ENCODE measurements at places on chromosomes 7 and 10.

GRCh38 chr7:104296900-104297299 is 31.5 kb upstream of the LHFPL3 start:
- no peak for DNase-seq

GRCh38 chr7:70539205-70539604 is 592.7 kb upstream of the GALNT17 start:
- no peak for DNase-seq

GRCh38 chr7:25839084-25839769 is 312.8 kb upstream of the NFE2L3 start:
- no peak for DNase-seq

GRCh38 chr10:75607576-75607975 is 176.2 kb downstream of the LRMDA start:
- no peak for DNase-seq

DNA sequence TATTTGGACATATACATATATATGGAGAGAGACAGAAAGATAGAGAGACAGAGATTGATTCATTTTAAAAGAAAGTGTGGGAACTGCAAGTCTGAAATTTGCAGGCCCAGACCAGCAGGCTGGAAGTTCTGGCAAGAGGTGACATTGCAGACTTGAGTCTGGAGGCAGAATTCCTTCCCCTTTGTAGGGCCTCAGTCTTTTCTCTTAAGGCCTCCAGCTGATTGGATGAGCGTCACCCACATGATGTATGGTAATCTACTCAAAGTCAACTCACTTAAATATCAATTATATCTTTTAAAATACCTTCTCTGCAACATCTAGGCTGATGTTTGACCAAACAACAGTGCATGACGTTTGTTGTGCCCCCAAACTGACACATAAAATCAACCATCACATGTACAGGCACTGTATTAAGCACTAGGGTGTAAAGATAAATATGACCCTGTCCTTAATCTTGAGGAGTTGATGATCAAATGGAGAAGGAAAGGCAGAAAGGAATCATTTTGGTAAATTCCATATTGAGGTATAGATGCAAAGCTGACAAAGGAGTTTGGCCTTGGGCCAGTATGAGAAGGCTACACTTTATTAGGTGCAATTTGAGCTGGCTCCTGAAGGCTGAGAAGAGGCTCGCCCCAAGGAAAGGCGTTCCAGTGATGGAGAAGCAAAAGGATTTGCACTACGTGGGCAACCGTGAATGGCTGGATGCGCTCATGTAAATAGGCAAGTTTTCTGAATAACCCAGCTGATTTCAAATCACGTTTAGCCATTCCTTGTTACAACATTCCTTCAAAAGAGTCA is 52.6 kb downstream of the BPGM start:
- no peak for DNase-seq

DNA sequence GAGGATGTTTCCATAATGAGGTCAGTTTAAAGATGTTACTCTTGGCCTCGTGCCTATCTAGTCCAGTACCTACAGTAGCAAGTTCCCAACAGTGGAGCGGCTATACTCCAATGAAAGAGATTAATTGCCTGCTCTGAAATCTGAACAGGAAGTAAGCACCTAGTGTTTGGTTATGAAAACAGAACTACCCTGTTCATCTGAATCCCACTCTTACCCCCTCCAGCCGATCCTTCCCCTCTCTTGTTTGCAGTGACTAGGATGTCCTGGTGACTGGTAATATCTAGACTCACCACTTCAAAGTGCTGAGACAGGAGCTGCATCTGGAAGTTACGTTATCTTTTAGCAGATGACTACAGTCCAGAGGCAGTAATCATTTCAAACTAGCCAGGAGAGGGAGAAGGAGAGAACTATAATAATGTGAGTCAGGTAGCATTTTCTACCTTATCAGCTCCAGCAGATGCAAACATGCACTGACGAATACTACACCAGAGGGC is 666.7 kb upstream of the NRP1 start:
- DNase-seq: no peak

- no peak for DNase-seq
These were observed 12.3 kb downstream of the OGDH start for GRCh38 chr7:44618753-44619152.

- no peak for DNase-seq
These were observed 28.5 kb downstream of the VPS41 start for GRCh38 chr7:38880454-38880853.

DNA sequence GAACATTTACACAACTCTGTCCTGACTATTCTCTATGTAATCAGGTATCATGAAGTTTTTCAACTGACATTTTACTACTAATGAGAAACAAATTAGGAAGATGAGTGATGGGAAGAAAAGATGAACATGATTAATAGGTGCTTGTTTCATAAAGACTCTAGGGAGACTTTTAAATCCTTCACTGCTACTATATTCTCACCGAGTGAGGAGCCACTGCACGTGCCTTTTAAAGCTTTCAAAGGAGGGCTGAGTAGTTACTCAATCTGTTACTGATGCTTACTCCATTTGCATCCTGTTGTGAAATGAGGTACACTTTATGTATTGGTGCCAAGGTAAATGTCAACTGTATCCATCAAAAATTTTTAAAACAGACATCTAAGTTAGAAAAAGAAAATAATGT is 1.3 kb upstream of the COMMD3 start:
- DNase-seq: no peak

DNA sequence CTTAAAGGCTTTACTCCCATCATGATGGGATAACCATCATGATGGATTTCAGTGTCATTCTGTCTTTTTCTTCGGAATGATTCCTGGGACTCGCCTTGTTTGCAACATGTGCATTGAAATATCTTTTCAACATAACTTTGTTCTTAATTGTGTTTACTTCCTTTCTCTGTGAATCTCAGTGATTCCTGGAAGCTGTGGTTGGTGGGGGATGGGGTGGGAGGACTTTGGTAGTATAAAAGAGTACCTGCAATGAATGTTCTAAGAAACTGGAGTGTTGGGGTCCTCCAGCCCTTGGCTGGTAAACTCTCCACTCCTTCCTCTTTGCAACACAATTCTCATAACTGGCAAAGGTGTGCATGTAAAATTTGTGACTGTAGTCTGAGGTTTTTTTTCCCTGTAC is 11.5 kb upstream of the SH2D4B start:
- no peak for DNase-seq

DNA sequence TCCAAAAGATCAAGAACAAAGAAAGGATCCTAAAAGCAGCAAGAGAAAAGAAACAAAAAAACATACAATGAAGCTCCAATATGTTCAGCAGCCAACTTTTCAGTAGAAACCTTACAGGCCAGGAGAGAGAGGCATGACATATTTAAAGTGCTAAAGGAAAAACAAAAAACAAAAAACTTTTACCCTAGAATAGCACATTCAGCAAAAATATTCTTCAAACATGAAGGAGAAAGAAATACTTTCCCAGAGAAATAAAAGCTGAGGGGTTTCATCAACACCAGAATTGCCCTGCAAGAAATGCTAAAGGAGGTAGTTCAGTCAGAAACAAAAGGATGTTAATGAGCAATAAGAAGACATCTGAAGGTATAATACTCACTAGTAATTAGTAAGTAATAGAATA is 753.5 kb upstream of the POT1 start:
- no peak for DNase-seq

GRCh38 chr10:91621483-91622113 is 11.3 kb downstream of the PPP1R3C start:
- DNase-seq: no peak

DNA sequence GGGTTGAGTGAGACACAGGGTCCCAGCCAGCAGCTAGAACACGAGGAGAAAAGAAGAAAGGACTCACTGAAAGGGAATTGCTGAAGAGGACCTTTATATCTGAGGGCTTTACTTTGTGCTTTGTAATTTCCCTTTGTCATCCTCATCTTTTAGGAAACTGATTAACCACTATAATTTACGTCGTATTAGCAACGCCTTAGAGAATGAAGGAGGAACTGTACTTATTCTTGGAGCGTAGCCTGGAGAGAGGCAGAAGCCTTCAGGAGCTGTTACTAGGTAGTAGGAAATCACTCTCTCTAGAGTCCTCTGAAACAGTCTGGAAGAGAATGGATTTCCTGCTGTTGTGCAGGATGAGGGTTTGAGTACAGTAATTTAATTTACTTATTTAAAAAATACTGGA is 101.0 kb upstream of the STEAP1B start:
- DNase-seq: no peak

DNA sequence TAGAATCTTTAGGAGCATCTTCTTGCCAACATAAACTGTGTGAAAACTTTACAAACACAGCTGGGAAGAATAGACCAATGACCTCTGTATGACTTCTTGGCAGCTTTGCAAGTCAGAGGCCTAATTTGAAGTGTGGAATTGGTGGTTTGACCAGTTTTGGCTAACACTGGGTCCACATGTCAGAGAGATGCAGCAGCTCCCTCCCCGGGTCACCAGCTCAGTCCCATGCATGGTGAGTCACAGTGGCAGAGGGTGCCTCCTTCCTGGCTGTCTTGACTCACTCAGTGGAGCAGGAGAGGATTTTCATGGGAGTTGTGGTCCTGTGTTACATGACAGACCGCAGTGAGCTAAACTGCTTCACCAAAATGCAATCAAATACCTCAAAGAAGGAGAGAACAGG is 8.2 kb upstream of the STARD3NL start:
- DNase-seq: peak; percentile 78

DNA sequence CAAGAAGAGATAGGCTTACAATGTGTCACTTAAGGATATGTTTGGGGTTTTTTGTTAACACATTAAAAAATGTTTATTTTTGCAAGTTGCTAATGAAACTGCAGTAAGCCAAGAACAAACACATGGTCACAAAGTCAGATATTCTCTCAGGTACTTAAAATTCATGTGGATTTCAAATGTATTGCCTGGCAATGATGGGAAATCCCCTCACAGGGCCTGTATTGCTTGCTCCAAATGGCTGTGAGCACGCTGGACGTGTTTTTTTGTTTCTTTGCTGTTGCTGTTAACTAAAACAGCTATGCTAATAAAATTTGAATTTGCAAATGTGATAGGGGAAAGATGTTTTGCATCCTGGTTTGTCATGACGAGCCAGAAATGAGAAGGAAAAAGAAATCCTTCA is 3.8 kb upstream of the CELF2 start:
- DNase-seq: no peak

- no peak for DNase-seq
These were observed 1.8 kb downstream of the UFSP1 start for GRCh38 chr7:100887516-100888290.

GRCh38 chr7:29843093-29843492 is 36.8 kb downstream of the WIPF3 start:
- no peak for DNase-seq

DNA sequence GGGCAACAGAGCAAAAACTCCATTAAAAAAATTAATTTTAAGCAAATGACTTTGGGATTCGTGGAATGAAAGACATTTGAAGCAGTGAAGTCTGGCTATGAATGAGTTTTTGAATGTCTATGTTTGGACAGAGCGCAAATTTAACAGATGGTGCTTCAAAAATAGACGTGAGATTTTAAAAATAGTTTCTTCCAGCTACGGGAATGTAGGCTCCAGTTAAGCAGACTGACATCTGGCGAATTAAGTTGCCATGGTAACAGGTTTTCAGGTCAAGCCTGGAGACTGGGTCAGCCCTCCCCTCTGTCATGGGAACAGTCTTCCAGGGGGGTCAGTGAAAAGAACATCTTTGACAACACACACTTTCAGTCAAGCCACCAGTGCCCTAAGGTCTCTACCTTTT is 62.0 kb downstream of the MYOF start:
- peak; percentile 54 for DNase-seq

DNA sequence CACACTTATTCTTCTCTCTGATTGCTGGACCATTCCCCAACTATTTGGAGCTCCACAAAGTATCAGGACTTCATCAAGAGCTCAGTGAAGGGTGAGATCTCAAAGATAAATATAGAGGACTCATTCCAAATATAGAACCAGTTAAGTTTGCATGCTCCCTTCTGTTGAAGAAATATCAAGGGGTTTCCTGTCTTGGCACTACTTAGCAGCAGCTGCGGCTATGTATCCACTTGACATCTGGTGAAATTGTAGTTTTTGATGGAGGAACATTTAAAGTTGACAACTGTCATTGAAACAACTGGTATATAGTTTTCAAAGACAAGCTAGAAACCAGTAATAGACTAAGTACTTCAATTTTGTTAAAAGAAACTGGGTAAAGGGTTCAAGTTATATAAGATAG is 1.0 kb upstream of the SPAG6 start:
- no peak for DNase-seq

DNA sequence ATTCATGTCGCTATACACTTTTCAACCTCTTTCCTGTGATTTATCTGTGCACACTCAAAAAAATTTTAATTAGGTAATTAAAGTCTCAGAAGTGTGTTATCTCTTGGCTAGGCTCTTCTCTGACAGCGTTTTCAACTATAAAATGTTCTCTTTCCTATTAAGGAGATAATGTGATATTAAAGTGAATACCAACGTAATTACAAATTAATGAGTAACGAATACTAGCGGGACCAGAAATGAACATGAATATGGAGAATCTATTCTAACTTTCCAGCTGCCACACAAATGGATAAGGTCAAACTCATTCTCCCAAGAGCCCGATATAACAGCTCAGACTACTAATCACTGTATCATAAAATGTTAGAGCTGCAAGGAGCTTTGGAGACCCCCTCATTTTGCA is 12.0 kb downstream of the COL1A2 start:
- no peak for DNase-seq

GRCh38 chr7:92020636-92021035 is 80.0 kb downstream of the AKAP9 start:
- DNase-seq: peak; percentile 23

GRCh38 chr10:126734015-126734414 is 63.5 kb upstream of the C10orf90 start:
- peak; percentile 52 for DNase-seq

GRCh38 chr7:43869867-43870240 is 537 bp upstream of the MRPS24 start:
- DNase-seq: peak; percentile 94

DNA sequence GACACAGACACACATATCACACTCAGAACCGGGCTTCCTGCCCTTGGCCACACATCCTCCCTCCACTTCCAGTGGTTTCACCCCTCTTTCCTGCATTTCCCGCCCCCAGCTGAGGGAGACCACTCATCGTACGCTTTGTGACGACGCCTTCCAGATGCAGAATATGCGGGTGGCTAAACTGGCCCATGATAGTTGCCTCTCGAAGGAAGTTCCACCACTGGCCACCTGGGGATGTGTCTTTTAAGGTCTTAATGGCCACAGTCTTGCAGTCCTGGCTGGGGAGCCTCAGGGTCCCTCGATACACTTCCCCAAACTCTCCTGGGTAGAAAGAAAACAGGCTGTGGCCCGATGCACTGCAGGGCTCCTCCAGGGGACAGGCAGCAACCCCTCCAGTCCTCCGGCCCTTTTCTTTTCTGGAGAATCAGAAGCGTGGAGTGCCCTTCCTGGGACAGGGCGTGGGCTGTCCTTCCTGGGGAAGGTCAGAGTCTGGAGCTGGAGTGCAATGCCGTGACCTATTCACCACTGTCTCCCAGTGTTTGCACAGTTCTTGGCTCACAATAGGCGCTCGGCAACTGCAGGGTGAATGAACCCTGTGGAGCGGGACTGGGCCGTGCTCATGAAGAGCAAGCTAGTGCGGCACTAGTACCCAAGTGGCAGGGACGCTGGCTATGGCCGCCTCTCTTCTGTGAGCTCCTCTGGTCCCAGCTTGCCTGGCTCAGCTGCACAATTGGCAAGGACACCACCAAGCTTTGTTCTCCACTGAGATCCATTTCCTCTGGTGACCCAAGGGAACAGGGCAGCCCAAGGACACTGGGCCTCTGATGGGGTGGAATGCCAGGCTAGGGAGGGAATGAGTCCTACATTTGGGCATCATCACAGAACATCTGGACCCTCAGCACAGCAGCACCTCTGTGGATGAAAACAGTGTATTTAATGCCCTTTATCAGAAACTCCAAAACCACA is 13.2 kb downstream of the EPHA1 start:
- DNase-seq: peak; percentile 46

GRCh38 chr7:8236780-8237407 is 25.1 kb downstream of the ICA1 start:
- no peak for DNase-seq
